ENCODE measurements at places on chromosomes 6 and 20. TPM values are rescaled to one million over a fixed set of nuclear protein-coding genes. Genes with fewer than 3 reads are reported as not detected.
A peak's percentile ranks its signal among the peaks of the same experiment; 100 is the strongest.

The AIF1 gene
- not detected for total RNA-seq

DNA sequence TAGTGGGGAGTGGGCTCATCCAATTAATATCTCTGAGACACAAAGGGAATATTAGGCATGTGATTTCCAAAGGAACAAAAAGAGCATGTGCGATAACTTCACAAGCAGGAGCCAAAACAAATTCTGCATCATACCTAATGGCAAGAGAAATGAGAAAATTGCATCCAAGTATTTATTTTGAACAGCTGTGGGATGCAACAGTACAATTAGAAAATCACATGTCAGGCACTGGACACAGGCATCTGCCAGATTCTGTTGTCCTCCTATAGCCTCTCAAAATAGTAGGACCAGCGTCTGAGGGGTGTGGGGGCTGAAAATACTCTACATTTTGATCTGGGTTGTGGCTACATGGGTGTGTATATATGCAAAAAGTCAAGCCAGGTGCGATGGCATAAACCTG lies 66.3 kb downstream of the EDN1 start:
- no peak for DNase-seq

The LY6G5B gene
- 14.0 TPM for total RNA-seq

DNA sequence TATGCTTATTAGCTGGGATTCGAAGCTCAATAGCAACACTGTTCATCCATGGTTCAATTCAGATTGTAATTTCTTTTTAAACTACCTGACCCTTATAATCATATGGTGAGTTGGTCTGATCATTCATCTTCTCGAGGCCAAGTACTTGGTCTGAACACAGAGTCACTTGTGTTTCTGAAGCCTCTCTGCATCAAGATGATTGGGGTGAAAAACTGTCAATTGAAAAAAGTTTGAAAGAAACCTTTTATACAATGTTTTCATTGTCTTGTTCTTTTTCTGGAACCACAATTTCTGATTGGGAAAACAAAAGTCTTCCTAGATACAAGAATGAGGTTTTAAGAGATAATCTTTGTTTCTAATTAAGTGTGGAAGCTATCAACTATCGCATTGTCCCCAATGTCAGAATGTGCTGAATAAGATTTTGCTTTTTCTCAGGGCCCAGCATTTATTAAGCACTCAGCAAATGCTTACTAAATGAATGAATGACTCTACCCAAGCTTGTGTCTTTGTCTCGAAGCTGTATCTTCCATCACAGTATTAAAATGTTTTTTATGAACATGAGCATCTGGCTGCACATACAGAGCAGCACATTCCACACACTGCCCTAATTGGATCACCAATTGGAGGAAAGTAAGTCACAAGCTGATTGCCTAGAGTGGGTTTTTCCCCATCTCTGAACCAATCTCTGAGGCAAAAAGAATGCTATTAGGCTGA lies 45.0 kb upstream of the MOXD1 start:
- no peak for DNase-seq

DNA sequence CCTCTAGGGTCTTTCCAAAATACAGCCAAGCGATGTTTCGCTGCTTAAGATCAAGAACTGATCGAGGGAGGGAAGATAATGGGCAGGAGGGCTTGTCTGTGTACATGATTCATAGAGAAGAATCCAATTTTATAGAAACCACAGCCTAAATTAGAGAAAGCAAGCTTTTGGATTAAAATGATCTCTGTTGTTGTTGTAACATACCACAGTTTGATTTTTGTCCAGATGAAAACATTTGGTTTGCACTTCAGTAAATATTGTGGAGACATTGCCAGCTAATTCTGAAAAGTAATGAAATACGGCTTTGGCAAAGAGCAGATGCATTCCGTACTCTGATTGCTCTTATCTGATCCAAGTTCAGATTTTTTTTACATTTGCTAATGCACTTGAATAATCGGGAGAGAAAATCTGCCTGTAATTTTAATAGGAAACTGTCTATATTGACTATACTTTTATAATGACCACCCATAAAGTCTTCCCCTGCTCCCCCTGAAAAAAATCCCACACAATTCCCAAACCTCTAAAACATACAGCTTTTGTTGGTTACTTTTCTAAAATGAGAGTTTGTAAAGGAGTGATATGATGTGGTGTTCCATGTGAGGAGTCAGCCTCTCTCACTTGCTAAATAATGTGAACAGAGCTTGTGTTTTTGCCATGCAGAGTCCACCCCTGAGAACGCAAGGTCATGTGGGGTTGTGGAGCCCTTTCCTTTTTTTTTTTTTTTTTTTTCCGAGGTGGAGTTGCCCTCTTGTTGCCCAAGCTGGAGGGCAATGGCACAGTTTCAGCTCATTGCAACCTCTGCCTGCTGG lies 199.9 kb downstream of the DTNBP1 start:
- DNase-seq, result no peak

The DDX39B gene
- 331 TPM for total RNA-seq

DNA sequence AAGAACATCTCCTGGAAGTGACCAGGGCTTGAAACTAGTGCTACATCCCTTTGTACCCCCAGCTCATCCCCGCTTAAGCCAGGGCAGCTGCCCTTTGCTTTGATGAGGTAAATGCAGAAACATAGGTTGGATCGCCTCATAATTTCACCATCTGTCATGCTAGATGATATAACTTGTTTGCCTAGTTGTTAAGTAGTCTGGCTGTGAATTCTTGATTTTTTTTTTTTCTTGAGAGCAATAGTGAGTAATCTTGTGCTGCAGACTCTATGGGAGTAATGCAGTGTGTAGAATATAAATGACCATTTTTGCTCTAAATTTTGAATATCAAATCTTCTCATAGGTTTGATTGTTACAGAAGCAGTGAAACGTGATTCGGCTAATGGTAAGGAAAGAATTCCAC lies 4.1 kb downstream of the TRDN start:
- no peak for DNase-seq

GRCh38 chr6:136762022-136762975 lies 30.0 kb downstream of the MAP3K5 start:
- DNase-seq, result no peak

DNA sequence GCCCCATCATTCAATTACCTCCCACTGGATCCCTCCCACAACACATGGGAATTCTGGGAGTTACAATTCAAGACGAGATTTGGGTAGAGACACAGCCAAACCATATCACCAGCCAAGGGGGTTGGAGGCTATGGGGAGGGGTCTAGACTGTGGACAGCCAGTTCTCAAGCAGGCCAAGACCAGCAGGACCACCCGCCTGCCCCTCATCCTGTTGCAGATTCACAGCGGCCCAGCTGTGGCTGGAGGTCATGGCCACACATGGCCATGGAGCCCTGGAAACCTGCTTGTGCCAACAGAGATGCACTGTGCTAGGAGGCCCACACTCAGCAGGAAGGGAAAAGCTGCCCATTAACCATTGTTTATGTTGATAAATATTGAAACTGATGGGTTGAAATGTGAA lies 240.5 kb downstream of the TTLL2 start:
- peak; percentile 49 for DNase-seq

- no peak for DNase-seq
Measured at GRCh38 chr20:43959079-43959919, 44.6 kb downstream of the TOX2 start.

All from osteocyte (in vitro differentiated cells).